ENCODE measurements at places on chromosomes 6 and 20. TPM values are rescaled to one million over a fixed set of nuclear protein-coding genes. Genes with fewer than 3 reads are reported as not detected.

DNA sequence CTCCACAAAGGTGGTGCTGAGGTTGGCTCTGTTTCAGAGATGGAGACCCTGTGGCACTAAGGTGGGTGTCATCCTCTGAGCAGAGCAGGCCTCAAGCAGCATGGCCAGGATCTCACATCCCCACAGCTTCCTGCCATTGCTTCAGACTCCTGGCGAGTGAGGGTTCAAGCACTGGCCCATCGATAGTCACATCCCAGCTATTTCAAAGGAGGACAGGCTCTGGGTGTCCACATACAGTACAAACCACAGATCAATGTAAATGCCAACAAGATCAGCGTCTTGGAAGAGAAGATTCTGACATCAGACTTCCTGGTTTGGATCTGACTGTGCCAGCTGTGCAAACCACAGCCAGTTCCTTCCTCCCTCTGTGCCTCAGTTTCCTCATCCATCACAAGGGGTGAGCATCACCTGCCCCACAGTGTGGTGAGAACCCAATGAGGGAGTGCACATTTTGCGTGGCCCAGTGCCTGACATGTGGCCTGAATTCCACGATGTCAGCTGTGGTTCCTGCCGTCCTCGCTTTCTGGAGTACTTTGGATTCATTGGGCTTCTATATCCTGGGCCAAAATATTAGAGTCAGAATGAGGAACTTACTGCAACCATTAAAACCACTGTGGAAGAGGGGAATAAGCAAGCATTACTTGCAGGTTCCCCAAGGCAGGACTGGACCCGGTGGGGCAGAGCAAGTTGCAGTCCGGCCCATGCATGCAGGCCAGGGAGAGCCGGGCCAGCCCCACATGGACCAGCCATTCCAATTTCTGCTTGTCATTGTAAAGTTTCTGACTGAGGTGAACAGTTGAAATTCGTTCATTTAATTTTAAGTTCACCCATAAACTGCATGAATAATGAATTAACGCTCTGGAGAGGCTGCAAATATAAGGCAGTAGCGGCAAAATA, 236.0 kb downstream of the TTLL2 start:
- no peak for DNase-seq

- no peak for DNase-seq
Observed at GRCh38 chr6:168291450-168291849, 28.1 kb downstream of the DACT2 start.

- no peak for DNase-seq
Observed at GRCh38 chr6:163332575-163332974, 81.9 kb upstream of the QKI start.

DNA sequence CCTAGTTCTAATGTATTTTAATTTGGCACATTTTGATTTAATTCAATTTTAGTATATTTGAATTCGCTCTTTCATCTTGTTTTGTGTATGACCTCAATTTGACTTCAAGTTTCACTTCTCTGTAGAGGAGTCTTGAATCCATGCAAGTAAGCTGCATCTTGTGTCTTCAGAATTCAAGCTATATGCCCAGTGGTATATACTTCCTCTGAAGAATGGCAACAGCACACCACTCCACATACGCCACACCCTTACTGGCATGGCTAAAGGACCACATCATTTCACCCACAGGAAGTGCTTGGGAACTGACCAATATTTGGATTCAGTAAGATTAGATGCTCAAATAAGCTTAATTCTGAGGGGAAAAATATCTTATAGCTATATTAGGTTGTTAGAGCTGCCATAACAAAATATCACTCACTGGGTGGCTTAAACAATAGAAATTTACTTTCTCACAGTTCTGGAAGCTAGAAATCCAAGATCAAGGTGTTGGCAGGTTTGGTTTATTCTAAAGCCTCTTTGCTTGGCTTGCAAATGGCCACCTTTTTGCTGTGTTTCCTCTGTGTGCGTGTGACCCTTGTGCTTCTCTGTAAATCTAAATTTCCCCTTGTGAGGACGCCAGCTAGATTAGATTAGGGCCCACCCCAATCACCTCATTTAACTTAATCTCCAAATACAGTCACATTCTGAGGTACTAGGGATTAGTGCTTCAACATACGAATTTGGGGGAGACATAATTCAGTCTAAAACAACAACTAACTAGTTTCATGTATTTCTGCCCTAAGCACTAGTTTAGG, 2.8 kb upstream of the ASF1A start:
- DNase-seq, result no peak

DNA sequence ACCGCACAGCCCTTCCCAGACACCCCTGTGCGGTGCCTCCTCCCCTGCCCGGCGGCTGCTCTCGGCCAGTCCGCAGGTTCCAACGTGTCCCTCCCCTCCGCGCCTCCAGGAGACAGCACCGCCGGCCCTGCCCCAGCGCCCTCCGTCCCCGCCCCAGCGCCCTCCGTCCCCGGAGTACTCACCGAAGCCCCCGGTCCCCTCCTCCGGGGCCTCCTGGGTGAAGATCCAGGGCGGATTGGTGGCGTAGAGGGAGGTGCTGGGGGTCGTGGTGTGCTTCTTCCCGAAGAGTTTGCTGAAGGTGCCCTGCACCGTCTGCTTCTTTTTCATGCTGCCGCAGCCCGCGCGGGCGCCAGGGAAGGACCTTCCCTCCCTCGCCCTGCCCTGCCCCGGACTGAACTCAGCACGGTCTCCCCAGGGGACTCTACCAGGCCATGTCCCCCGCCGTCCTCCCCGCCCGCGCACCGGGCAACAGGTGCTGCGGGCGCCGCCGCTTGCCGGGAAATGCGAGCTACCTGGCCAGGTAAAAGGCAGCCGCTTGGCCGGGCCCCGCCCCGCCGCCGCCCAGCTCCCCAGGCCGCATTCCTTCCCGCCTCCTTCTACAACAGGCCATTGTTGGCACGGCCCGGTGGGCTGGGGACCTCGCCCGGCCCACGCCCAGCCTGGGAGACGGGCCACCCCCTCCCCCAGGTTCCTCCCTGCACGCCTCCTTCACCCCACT, at the start of gene C6orf132:
Gene C6orf132 (minus strand): TSS at position 503 of the 718 bp plus-strand sequence. CDS start 176 bp downstream, at position 327.
- DNase-seq, result peak; percentile 57

DNA sequence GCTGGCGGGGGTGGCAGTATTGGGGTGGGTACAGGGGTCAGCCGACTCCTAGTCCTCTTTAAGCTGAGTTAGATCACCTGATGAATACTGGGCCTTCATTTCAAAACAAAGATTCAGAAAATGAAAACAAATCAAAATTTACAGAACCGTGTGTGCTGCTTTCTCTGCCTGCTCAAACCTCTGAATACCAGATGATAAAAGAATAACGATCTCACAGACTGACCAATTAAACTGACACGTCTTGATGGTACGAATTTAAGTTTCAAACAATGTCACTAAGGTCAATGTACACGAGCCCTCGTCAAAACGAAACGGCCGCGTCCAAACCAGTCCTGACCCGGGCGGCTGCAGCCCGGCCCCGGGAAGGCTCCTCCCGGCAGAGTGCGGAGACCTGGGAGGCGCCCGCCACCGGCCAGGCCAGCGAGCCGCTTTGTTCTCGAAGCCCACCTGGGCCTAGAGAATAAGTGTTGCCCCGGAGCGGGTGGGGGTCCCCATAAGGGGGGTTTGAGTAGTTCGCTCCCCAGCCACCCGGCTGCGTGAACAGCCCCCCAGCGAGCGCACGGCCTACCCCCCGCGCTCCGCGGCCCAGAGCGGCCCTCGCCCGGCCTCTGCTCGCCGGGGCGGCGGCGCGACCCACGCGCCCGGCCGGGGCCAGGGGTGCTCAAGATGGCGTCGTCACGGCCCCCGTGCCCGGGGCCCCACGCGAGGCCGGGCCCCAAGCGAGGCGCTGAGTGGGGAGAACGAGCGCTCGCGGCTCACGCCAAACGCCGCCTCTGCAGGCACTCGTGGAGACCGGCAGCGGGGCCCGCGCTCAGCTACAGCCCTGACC, 728 bp downstream of the PSMA7 start:
- no peak for DNase-seq

DNA sequence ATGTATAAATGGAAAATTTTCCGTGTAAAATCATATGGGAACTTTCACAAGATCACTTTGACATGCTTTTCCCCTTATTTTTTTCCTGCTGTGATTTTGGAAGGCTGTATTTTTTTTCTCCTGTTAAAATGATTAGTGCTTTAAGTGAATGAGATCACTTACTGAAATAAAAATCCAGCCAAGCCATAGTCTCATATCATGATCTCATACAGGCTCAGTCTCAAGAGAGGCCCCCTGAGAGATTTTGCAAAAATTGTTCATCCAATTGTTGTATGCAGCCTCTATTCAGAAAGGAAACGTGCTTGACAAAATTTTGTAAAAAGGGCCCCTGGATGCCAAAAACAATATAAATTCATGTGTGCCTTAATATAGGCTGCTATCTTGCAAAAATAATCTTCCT, 528.2 kb downstream of the HDGFL1 start:
- no peak for DNase-seq

GRCh38 chr20:18971574-18971973, 158.0 kb downstream of the SCP2D1 start:
- no peak for DNase-seq

MEP1A gene
- polyA plus RNA-seq, result not detected

HLA-DRB1 gene
- 48.7 TPM for polyA plus RNA-seq

ZBP1 gene
- polyA plus RNA-seq, result not detected

FKBP1C gene
- polyA plus RNA-seq, result 2.5 TPM

CGA gene
- not detected for polyA plus RNA-seq

ARFGEF3 gene
- 6.6 TPM for polyA plus RNA-seq
